ENCODE measurements at places on chromosomes 1 and 21.

GRCh38 chr1:19654886-19655717 is 9.6 kb upstream of the HTR6 start:
- DNase-seq, result no peak

DNA sequence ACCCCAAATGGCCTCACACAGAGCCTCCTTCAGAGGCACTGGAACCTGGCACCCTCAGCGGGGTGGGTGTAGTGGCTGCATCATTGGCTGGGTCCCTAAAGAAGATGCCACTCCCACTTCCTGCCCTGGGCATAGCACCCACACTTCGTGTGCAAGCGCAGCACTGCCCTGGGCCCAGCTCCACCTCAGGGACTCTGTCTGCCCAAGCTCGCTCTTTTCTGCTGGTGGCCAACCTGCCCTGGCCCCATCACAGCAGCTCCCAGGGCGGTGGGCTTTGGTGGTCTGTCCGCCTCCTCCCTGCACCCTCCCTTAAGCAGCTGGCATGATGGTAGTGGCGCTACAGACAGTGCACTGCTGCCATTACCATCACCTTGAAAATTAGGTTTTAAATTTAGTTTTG is 829.3 kb upstream of the BRINP3 start:
- DNase-seq, result no peak

DNA sequence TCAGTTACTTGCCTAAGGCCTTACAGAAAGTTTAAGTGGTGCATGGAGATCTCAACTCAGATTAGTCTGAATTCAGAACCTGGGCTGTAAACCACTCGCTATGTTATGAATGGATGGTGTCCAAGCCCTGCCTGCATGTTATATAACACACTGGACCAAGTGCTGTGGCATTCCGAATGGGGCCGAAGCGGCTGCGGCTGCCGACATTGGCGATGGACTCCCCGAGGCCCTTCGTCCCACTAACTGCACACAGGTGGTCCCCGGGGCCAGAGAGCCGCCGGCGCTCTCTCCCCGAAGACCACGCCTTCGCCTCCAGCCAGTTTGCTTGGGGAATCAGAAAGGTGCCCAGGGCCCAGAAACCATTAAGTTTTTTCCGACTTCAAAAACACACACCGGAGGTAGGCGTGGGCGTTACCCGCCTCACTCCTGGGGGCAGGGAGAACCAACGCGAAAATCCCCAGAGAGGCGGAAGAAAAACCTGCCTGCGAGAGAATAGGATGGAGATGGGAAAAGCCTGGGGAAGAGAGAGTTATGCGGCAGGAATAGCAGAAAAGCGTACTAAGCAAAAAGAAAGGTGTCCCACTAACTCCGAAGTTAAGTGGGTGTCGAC is 579 bp upstream of the TENT5C start:
- DNase-seq, result no peak

GRCh38 chr1:91781371-91781825 is 104.6 kb downstream of the TGFBR3 start:
- DNase-seq, result no peak

DNA sequence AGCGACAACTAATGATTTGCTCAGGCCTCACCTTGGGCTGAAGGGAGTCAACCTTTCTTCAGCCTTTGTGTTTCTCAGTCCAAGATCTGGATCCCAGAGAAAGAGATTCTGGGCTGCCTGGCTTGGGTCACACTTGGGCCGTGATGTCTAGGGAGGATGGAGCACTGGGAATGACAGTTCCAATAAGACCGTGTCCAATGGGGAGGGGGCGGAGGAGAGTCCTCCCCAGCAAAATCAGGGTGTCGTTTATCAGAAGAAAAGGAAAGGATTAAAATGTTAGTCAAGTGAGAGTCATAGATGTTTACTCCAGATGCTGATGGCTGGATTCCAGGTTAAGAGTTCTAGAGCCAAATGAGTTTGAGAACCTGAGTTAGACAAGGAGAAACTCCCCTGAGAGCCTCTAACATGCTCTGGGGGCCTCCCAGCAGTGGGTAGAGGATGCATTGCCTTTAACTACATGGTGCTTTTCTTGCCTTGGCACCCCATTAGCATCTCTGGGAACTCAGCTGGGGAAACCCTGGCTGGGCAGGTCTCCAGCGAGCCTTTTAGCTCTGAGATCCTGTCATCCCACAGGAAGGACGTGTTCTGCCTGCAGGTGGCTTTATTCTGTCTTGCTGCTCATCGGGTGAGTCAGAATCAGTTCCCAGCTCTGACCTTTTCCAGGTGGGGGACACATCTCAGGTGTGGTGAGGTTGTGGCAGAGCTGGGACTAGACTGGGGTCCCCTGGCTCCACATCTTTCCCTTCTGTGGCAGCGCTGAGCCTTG is 22.2 kb downstream of the NIPAL3 start:
- no peak for DNase-seq

- DNase-seq, result no peak
Observed at GRCh38 chr1:17207046-17207445, 2.1 kb downstream of the PADI1 start.

DNA sequence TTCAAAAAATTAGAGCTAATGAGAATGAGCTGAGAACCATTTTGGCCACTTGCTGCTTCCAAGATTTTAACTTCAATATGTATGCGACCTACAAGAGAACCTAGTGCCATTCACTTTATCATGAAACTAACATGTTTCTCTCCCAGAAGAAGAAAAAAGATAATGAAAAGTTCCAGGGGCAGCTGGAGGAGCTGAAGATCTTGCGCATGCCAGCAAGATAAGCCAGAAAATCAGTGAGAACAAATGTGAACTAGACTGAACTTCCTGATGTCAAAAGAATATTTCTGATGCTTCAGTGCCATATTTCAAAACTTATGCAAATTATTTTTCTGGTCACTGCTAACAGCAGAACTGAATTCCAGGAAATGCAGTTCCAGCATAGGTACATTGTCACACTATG is 1265.1 kb downstream of the BRINP3 start:
- no peak for DNase-seq

DNA sequence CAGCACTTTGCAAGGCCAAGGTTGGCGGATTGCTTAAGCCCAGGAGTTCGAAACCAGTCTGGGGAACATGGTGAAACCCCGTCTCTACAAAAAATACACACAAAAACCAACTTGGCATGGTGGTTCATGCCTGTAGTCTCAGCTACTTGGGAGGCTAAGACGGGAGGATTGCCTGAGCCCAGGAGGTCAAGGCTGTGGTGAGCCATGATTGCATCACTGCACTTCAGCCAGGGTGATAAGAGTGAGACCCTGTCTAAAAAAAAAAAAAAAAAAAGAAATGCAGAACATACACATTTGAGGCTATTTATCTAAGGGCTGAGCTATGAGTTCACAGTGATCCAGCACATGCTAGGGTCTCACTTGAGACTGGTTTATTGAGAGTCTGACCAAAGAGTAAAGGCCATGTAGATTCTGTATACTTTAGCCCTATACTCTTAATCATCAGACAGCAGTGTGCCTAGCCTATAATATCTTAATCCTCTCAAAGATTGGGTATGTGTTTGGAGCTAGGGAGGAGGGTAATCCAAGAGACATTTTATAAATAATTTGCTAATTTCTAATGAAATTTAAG is 23.9 kb downstream of the RNF2 start:
- no peak for DNase-seq

GRCh38 chr1:30707412-30708360 is 15.7 kb downstream of the MATN1 start:
- peak; percentile 41 for DNase-seq

Data from caudate nucleus (tissue), 63 donors.